ENCODE measurements at places on chromosomes 4 and X.

GRCh38 chr4:187309456-187309855 is 585.8 kb upstream of the FAT1 start:
- DNase-seq: no peak

DNA sequence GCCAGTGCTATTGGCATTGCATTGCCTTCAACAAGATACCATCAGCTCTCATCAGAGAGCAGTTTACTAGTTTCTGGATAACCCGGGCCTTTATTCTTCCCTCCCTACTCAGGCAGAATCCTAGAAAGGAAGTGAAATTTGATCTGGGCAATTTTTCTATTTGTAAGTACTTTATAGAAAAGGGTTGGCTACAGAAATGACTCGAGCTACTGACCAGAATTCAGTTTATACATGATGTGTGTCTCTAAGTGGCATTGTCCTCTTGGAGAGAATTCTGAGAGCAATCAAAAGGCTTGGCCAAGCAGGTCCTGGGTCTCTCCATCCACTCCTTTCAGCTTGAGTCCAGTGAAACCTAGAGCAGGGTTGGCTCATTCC is 192.7 kb upstream of the LEF1 start:
- no peak for DNase-seq

GRCh38 chr4:160026721-160027120 is 923.8 kb downstream of the RAPGEF2 start:
- DNase-seq: no peak

DNA sequence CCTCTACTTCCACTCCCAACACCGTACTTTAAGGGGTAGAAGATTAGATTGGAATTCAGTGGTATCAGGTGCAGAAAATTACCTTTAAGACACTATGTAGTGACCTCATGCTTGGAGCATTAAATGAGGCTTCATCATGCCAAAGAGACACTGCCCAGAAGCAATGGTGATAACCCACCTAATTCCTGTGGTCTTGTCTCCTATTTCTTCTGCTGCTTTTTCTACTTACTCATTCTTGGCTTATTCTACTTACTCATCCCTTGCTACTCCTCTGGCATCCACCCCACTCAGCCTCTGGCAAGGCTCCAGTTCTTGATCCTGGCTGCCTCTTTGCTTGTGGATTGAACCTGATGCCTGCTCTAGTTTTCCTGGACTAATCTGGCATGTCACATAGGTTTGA is 62.3 kb upstream of the ADAMTS3 start:
- no peak for DNase-seq
